COLO829 (cell line): ENCODE measurements at places on chromosomes 6 and 20.

- DNase-seq, result peak; percentile 38
These were observed 66.9 kb downstream of the FAXC start for GRCh38 chr6:99282479-99283062.

- DNase-seq, result no peak
These were observed 158.7 kb upstream of the CITED2 start for GRCh38 chr6:139533171-139533570.

GRCh38 chr6:158033077-158033750, 51.6 kb downstream of the SYNJ2 start:
- DNase-seq, result no peak

DNA sequence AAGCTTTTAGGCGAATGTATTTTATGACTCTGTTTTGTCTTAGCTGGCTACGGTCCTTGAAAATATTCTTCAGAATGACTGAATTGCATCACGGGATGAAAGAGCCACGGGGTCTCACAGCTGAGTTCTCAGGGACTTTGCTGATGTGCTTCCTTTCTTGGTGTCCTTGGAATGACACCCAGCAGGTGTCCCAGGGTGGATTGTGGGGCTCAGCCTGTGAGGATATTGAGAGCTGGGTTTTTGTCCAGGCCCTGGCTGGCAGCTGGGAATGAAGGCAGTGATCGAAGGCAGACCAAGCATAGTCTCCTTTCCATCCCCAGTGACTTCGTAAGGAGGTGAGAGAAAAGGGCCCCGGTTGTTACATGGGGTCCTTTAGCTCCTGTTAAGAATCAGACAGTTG, 18.8 kb upstream of the MAPK13 start:
- DNase-seq, result no peak

DNA sequence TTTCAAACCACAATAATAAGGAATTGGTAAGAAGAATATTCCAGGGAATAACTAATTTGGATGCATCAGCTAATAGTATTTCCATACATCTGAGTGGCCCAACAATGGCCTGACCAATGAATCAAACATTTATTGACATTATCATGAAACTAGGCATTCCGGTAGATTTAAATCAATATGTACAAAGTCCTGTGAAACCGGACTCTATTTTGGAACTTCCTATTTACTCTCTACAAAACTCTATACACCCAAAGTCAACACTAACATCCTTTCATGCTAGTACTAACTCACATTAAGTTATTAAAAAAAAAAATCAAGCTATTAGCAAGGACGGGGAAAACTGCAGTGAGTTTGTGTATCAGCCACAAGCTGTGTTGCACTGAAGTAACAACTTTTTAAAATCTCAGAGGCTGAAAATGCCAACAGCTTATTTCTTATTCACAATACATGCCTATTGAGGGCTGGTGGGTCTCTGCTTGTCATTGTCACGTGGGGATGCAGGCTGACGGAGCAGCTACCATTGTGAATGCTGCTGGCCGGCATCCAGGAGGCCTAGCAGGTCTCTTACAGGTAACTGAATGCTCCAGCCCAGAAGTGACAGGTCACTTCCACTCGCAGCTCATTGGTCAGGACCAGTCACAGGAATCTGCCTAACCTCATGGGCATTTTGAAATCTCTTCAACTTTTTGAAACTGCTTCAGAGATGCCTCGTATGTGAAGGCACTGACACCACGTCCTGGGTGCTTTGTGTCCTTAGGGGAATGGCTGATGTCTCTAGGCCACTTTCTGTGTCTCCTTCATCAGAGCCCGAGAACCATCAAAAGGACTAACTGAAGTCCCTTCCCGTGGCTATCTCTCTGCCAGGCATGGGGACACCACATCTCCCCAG, 76.3 kb downstream of the SLC22A23 start:
- DNase-seq, result no peak

DNA sequence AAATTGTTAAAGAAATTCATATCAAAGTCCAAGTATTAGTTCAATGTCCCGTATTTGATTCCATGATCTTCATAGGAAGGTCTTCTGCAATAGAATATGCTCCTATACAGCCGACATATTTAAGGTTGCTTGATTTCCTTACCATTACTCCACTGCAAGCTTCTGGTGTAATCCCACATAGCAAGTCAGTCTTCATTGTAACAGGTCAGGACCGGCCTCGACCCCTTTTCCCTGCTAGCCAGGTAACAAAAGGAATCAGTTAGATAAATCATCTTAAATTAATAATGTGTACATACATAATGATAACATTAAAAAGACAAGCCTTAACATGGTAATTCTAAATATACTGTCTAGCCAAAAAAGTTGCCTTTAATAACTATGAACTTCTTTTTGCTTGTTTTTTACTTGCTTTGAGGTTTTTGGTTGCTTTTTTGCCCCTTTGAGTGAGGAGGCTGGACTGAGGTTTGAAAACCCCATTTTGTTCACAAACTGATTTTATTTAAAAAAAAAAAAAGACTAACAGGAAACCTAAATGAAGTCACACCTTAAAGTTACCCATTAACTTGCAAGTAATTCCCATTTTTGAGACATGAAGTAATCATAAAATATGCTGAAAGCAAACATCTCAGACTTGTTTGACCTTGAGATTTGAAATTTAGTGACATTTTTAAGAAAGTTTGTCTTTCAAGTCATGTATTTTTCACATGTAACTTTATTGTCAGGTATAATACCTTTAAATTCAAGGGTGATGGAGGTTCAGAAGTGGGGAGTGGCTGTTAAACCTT, 19.2 kb upstream of the SNX14 start:
- DNase-seq, result no peak

- no peak for DNase-seq
These were observed 38.0 kb downstream of the CITED2 start for GRCh38 chr6:139336488-139336887.

- DNase-seq, result no peak
These were observed 119.8 kb upstream of the SASH1 start for GRCh38 chr6:148222846-148223245.

DNA sequence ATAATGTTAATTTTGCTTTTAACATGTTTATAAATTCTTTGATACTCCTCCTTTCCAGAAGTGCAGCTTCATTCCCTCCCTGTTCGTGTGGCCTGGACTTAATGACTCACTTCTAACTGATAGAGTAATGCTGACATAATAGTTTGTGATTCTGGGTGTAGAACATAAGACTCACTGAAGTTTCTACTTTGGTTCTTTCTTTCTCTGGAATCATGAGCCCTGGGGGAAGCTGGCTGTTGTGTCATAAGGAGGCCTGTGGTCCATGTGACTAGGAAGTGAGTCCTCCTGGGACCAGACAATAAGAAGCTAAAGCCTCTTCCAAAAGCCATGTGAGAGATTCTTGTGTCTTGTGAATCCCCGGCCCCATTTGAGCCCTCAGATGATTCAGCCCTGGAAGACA, 30.5 kb upstream of the HLA-G start:
- DNase-seq, result peak; percentile 86

DNA sequence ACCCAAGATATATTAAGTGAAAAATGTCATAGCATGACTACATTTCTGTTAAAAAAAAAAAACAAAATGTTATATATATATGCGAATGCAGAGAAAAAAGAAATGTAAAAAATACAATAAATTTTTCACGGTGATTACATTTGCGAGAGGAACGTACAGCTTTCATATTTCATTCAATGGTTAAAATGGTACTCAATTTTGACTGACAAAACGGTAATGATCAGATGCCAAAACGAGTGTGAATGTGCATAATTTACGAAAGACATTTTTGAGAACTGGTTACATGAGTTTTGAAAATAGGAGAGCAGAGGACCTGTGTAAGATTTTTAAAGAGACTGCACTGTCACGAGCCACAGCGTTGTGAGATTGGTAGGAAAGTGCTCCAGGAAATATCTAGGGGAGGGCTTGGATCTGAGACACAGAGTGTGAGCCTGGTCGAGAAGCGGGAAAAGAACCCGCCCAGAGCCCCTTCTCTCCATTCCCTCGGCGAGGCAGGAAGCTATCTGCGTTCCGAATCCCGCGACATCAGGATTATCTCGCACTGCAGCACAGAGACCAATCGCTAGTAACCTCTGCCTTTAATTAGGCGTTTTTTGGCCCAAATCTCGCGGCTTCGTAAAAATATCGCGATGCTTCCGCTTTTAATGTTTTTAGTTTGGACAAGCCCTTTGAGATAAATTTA, 28.5 kb downstream of the TRIM27 start:
- DNase-seq, result peak; percentile 98

- no peak for DNase-seq
These were observed 27.8 kb upstream of the KIF16B start for GRCh38 chr20:16601047-16601446.

GRCh38 chr20:52103913-52104545, 87.5 kb downstream of the ZFP64 start:
- no peak for DNase-seq
